Activated CD8-positive, alpha-beta memory T cell treated with anti-CD3 and anti-CD28 coated beads for 24 hours (primary cell): ENCODE measurements at places on chromosomes 5 and 9.

DNA sequence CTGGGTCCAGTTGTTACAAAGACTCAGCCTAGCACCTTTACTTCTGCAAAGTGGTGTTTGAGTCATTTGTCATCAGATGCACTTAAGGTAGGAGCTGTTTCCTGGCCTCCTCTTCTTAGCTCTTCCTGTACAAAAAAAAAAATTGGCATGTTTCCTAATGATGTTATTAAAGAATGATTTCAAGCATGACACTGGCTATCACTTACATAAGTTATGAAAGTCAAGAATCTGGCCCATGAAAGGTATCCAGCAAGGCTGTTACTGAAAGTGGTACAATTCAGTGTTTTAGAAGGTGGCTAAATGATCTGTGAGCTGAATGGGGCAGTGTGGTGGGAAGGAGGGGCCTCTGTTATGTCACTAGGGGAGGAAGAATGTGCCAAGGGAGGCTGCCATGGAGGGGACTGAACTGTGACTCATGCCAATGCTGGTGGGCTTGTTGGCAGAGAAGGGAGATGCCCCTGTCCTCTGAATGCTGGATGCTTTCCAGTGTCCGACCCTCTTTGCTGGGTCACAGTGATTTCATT, 175.1 kb upstream of the MAP1B start:
- DNase-seq, result no peak

DNA sequence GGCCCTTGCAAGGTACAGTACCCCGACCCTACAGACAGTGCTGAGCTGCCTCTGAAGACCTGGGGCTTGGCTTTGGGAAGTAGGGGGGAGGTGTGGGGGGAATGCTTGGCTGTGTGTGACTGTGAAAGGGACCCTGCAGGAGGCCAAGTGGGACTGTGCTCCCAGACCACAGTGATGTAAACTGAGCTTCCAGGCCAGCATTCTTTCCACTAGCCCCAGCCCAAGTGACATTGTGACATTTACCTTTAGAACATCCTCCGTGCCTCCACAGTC, 31.2 kb downstream of the HMCN2 start:
- DNase-seq, result no peak

DNA sequence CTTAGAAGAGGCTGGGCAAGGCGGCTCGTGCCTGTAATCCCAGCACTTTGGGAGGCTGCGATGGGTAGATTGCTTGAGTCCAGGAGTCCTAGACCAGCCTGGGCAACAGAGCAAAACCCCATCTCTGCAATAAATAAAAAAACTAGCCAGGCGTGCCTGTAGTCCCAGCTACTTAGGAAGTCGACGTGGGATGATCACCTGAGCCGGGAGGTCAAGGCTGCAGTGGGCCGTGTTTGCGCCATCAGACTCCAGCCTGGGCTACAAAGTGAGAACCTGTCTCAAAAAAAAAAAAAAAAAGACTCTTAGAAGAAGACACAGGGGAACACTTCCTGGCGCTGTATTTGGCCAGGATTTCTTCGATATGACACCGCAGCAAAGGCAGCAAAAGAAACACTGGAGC, 23.7 kb upstream of the NRARP start:
- DNase-seq, result no peak

GRCh38 chr9:126507318-126508109, 106.2 kb upstream of the LMX1B start:
- no peak for DNase-seq

DNA sequence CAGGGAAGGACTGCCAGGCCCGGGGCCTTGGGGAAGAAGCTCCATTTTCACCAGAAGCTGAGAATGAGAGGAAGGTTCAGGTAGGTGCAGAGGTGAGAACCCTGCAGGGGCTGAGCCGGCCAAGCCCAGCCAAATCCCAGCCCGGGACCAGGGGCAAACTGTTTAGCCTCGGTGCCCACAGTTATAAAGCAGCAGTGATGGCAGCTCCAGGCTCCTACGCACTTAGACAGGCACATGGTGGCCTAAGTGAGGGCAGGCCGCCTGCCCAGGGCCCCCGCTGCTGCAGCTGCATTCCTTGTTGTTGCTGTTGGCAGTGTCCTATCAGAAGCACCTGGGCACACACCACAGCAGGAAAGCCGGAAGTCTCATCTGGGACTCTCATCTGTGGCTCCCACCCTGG, 159.9 kb upstream of the FOXD4L5 start:
- DNase-seq, result no peak

DNA sequence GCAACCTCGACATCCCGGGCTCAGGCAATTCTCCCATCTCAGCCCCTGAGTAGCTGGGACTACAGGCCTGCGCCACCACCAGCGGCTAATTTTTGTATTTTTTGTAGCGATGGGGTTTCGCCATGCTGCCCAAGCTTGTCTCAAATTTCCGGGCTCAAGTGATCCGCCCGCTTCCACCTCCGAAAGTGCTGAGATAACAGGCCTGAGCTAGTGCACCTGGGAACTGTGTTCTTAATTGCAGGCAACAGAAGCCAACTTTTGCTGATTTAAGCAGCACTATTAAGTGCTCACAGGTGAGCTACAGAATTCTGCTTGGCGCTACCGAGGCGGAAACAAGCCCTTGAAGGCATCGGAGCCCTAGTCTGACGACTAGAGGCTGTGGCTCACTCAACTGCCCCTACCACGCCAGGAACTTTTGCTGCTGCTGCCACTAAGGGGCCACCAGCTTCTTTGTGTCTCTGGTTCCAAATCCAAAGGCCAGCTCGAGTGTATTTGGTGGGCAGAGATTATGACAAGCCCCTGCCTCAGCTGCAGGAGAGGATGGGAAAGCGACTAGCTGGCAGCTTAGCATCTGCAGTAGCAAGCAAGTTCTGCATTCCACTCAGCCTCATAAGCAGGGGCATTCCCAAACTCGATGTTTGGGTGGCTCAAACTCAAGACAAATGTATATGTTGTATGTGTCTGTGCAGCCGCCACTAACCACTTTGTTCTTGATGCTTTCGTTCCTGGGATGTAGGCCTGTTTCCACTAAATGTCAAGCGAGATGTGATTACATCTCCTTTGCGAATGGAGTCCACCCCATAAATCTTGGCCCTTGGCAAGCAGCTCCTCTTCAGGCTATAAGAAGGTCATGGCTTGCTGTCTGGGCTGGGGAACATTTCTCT, 10.6 kb upstream of the HMCN2 start:
- peak; percentile 28 for DNase-seq

DNA sequence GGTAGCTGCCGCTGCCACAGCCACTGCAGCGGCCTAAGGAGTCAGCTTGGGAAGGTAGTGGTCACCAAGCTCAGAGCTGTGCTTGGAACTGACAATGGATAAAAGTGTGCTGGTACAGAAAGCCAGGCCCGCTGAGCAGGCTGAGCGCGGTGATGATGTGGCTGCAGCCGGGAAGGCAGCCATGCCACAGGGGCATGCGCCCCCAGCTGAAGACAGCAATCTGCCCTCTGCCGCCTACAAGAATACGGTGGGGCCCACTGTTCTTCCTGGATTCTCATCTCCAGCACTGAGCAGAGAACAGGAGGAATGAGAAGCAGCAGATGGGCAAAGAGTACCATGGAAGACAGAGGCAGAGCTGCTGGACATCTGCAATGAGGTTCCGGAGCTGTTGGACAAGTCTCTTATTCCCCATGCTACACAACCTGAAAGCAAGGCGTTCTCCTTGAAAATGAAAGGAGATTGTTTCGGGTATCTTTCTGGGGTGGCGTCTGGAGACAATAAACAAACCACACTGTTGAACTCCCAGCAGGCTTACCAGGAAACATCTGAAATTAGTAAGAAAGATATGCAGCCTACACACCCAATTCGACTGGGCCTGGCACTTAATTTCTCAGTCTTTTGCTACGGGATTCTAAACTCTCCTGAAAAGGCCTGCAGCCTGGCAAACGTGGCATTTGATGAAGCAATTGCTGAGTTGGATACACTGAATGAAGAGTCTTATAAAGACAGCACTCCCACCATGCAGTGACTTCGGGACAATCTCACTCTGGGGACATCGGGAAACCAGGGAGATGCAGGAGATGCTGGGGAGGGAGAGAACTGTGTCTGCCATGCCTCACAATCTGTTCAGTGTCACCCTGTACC, 22.8 kb upstream of the ANKRD18A start:
- DNase-seq, result no peak

DNA sequence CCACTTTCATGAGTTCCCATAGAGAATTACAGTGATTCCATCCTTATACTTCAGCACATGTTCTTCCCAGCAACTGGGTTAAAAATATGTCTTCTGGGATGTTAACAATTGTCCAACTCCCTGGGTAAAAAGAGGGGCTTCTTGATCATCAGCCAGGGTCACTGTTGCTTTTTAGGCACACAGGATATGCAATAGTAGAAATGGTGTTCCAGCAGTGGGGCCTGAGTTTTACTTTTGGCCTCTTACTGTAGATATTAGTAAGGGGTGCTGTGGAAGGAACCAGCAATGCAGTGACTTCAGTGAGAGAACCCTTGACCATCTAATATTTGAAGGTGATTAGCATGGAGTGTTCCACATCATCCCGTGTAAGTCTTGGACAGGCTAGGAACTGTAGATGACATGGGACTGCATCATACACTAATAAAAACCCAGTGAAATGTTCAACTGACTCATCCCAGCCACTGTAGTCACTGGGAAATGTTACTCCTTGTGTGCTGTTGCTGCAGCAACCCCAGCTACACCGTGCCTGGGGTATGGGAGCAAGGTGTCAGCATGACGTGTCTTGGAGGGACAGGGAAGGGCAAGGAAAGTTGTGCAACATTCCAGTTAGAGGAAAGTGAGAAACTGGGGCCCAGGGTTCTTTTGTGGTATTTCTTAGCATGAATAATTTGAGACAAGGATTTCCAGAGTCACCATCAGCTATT, 610.9 kb downstream of the RAB3C start:
- no peak for DNase-seq
